ENCODE measurements at places on chromosomes 5 and 9.

DNA sequence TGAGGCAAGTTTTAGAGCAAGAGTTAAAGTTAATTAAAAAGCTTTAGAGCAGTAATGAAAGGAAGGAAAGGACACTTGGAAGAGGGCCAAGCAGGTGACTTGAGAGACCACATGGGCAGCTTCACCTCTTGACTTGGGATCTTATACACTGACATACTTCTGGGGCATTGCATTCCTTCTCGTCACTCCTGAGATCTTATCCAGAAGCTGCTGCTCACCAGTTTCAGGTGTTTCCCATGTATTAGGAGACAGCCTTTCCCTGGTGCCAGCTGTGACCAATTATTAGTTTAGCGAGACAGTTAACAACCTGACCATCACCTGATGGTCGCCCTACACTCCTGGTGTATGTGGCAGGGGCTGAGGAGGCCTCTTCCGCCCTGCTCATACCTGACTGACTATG is 382.1 kb downstream of the KDM4C start:
- H3K4me1 ChIP-seq = peaks cover 16% of the 10 kb centered on the region
- no peak overlapping the region for H3K27ac ChIP-seq
- peaks cover 27% of the 10 kb centered on the region for H3K36me3 ChIP-seq
- no peak overlapping the region for H3K4me3 ChIP-seq
- DNase-seq = no peak

DNA sequence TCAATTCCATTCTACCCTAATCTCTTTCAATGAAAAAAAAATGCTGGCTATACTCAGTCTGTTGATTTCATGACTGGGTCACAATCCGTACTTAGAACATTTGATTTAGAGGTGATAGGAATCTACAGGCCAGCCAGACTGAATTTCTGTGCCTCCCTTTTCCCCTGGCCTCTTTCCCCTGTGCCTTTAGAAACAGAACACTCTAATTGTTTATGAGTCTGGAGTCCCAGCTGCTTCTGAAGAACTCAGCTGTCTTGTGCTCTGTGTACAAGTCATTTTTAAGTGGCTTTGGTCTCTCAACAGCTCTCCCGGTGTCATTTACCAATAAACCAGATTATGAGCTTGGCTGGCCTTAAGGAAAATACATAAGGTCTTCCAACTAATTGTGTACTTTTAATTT is 94.1 kb upstream of the ITGA2 start:
- no peak overlapping the region for H3K27ac ChIP-seq
- H3K4me1 ChIP-seq = no peaks in the 10 kb centered on the region
- H3K4me3 ChIP-seq = no peak overlapping the region

GRCh38 chr9:108033976-108034964 is 544.7 kb upstream of the KLF4 start:
- no peak overlapping the region for H3K4me3 ChIP-seq
- DNase-seq = no peak
- H3K27ac ChIP-seq = no peak overlapping the region
- no peaks in the 10 kb centered on the region for H3K4me1 ChIP-seq
- H3K27me3 ChIP-seq = no peaks in the 10 kb centered on the region

- H3K27me3 ChIP-seq = no peaks in the 10 kb centered on the region
- no peak overlapping the region for H3K4me3 ChIP-seq
- no peaks in the 10 kb centered on the region for H3K36me3 ChIP-seq
- DNase-seq = no peak
These were observed 211.0 kb downstream of the SEC61B start for GRCh38 chr9:99433095-99433494.

DNA sequence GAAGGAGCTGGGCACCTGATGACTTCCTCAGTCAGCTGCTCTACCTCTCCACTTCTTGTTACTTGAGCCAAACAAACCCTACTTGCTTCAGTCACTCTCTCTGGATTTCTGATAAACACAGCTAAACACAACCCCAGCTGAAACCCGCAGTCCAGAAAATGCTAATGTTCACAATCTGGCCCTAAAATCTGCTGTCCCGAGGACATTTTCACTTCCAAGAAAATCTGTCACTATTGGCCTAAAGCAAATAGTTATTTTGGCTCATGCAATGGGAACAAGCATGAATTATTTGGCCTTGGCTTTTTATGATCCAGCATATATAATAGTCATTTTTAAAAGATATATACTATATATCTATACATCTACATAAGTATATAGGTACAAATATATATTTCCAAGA is 19.1 kb downstream of the FAM81B start:
- no peak for DNase-seq
- peaks cover 43% of the 10 kb centered on the region for H3K27me3 ChIP-seq
- no peak overlapping the region for H3K27ac ChIP-seq
- no peak overlapping the region for H3K4me3 ChIP-seq

Measured in central memory CD8-positive, alpha-beta T cell (primary cell).